ENCODE measurements at places on chromosomes 5 and 9. TPM values are rescaled to one million over a fixed set of nuclear protein-coding genes. Genes with fewer than 3 reads are reported as not detected.

The ADGRV1 gene
- 0.39 TPM for total RNA-seq

The SERF1B gene
- total RNA-seq, result 49.7 TPM

The FRMD3 gene
- 0.23 TPM for total RNA-seq

The GABBR2 gene
- not detected for total RNA-seq

The BARX1 gene
- not detected for total RNA-seq

The CDKN2B-AS1 gene
- 0.23 TPM for total RNA-seq

The SPATA31D1 gene
- not detected for total RNA-seq

All from hair follicular keratinocyte (primary cell).